ENCODE measurements at places on chromosomes 3 and 15.

DNA sequence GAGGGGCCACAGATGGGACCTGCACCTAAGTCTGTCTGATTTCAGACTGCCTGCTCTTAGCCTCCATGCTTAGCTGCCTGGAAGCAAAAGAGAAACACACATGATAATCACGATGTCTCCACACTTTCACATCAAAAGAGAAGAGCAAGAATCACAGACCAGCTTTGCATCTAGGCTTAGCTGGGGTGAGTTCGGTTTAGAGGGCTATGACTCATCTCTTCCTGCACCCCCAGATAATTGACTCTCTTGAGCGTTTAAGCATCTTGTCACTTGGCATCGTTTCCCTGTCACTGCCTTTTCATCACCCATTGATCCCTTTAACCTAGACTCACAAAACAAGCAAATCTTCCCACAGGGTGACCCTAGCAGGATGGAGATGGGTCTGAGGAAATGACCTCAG is 124.0 kb downstream of the NTRK3 start:
- peak; percentile 5 for DNase-seq

DNA sequence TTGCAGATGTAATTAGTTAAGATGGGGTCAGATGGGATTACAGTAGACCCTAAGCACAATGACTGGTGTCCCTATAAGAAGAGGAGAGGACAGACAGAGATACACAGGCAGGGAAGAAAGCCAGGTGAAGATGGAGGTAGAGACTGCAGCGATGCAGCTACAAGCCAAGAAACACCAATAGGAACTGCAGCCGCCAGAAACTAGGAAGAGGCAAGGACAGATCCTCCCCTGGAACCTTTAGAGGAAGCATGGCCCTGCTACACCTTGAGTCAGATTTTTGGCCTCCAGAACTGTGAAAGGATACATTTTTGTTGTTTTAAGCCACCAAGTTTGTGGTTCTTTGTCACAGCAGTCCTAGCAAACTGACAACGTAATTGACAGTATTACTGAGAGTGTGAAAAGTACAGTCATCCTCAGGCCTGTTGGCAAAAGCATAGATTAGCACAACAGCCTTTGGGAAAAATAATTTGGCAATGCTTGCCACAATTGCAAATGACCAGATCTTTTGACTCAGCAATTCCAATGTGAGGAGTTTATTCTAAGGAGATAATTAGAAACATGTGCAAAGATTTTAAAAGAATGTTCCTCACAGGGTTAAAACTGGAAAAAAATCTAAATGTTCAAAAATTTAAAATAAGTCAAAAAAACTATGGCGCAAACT is 82.6 kb upstream of the TJP1 start:
- DNase-seq = peak; percentile 78

GRCh38 chr15:46946953-46947352 is 770.4 kb upstream of the SEMA6D start:
- no peak for DNase-seq

- no peak for DNase-seq
These were observed 21.9 kb downstream of the PAQR9 start for GRCh38 chr3:142941373-142942123.

GRCh38 chr3:94083261-94083660 is 20.4 kb downstream of the NSUN3 start:
- no peak for DNase-seq

GRCh38 chr3:125120379-125121122 is 64.8 kb upstream of the HEG1 start:
- peak; percentile 63 for DNase-seq

DNA sequence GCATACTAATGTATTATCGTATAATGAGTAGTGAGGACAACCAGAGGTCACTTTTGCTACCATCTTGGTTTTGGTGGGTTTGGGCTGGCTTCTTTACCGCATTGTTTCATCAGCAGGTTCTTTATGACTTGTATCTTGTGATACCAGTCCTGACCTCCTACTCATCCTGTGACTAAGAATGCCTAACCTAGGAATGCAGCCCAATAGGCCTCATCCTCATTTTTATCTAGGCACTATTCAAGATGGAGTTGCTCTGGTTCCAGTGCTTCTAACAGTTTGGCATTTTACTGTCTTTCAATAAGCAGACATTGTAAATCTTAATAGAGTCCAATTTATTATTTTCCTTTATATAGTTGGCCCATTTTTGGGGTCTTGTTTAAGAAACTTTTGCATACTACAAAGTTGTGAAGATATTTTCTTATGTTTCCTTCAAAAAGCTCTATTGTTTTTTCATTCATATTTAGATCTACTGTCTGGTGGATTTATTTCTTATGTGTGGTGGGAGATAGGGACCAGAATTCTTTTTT is 60.8 kb upstream of the RNU6-1 start:
- no peak for DNase-seq

GRCh38 chr3:171508206-171508605 is 48.0 kb upstream of the TNIK start:
- no peak for DNase-seq

GRCh38 chr15:19987389-19988048 is 554.1 kb downstream of the GOLGA6L6 start:
- no peak for DNase-seq

GRCh38 chr3:114221165-114221880 is 16.1 kb downstream of the ZNF80 start:
- peak; percentile 25 for DNase-seq

DNA sequence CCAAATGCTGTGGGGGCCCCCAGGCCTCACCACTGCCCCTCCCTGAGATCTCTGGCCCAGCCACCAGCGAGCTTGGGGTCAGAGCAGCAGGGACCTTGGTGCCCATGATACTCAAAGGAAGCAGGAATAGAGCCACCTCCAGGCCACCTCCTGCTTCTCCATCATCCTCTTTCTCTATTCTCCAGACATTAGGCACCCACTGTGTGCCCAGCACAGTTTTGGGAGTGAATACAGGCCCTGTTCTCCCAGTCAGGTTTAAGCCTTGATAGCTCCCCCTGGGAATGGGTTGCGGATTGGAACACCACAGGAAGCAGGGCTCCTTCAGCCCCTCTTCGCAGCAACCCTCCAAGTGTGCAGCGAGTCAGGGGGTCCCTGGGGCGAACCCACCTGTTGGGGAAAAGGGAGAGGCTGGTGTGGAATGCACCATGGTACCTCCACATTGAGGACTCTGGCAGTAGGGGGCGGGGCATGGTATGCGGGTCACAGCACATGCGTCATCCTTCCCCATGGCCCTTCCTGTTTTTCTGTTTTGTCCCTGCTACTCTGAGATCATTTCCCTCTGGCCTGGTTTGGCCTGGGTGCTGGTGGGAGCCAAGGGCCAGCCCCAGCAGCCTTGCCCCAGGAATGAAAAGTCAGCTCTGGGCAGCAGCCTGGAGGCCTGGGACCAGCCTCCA is 14.2 kb upstream of the SEMA3B start:
- no peak for DNase-seq

GRCh38 chr3:71708476-71709105 is 16.6 kb downstream of the EIF4E3 start:
- no peak for DNase-seq

DNA sequence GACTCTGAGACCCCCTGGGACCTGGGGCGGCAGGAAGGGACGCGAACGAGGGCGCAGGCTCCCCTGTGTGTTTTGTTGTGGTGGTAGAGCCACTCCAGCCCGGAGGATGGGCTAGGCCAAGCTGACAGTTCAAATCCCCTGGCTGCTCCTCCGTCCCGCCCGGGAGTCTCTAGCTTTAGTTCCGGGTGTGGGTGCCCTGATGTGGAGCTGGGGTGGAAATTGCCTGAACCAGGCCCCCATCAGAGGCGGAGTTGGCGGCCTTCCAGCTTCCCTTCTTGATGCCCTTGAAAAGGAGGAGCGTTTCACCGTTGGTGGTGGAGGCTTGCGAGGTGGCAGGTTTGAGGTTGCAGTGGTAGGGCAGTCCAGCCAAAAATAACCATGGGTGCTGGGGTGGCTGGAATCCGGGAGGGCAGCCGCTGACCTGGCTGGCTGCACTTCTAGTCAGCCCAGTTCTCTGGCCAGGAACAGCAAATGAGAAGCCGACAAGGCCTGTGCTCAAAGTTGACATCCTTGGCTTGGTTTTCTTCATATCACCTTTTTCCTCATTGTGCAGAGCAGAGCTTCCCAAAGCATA is 817 bp downstream of the CLK3 start:
- peak; percentile 63 for DNase-seq

DNA sequence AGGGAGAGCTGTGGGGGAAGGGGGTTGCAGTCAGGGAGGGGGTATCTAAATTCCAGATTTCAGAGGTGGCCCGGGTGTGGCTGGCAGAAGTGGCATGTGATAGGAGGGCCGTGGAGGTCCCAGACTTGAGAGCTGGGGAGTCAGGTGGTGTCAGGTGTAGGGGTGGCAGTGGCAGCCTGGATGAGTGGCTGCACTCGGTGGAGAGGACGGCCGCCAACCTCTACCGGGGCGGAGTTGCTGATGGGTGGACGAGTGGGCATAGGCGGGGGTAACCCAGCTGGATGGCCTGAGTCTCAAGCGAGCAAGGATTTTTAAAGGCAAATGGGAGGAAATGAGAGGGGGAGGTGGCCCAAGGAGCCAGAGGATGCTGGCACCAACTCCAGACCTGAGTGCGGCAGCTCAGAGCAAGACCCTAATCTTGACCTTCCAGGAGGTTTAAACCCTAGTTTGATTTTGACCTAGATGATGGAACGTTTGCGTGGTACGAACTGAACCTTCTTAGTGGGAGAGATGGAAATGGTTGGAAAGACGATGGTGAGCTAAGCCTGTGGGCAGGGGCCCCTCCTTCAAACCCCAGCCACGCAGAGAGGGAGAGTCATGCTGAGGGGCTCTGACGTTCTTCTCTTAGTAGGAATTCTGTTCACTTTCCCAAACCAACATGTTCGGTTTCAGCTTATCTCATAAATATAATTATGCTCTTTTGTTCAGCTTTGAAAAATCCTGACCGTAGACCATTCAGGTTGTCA is 8.0 kb downstream of the TRAK1 start:
- no peak for DNase-seq

DNA sequence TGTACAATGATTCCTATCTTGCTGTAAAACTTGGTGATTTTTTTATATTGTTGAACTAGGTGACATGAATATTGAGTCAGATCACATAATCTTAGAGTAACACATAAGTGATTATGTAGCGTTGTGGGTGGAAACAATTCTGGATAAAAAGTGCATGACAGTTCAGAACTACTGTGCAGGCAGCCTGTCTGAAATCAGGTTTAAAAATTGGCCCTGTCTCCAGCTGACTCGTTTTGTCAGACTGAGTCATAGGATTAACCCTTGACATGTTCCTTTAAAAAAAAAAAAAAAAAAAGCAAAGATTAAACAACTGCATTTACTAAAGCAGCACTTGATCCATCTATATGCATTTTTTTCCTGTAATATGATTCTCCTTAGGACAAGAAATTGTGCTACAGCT is 160.0 kb upstream of the CGNL1 start:
- peak; percentile 89 for DNase-seq

GRCh38 chr15:81176291-81176893 is 20.3 kb upstream of the IL16 start:
- no peak for DNase-seq

DNA sequence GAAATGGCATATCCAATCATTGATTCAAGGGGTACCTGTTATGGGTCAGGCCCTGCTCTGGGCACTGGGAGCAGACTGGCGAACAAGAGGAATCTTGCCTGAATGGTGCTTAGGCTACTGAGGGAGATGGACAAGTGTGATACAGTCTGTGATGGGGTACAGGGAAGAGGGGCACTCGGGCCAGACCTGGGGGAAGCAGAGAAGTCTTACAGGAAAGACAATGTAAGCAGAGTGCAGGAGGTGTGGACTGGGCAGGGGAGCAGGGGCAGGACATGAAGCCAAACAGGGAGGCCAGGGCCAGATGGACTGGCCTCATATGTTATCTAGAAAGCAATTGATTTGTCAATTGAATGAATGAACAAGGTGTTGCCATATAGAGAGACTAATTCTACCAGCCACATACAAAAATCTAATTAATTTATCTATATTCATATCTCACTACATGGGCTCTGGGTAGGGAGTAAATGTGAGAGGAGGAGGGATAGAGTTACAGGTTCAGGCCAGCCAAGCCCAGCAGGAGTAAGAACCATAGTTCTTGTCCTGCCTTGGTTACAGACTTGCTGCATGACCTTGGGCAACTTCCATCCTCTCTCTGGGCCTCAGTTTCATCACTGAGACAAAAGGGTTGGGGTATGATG is 3.6 kb upstream of the IGDCC4 start:
- no peak for DNase-seq

DNA sequence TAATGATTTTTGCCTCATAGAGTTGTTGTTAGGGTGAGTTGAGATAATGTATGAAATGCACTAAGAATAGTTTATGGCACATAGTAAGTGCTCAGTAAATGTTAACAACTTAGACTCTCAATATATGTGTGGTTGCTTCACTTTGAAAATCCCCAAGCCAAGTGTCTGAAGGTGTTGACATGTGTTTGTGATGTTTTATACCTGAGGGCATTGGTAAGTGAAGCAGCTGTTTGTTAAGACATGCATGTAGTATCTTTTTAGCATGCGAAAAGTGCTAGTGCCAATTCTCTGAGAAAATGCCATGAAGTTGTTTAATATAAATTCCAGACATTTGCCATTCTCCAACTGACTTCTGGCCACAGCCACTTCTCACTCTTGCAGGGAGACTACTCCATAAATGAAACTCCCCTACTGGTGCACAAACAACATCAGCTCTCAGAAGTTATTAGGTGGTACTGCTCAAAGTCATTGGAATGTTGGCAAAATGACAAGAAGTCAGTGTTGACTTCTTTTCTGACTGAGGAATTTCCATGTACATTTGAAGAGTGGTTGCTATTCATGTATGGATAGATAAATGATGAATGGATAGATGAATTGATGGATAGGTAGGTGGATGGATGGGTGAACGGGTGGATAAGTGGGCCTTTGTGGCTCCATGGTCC is 103.6 kb upstream of the NUDT16 start:
- DNase-seq = peak; percentile 42

DNA sequence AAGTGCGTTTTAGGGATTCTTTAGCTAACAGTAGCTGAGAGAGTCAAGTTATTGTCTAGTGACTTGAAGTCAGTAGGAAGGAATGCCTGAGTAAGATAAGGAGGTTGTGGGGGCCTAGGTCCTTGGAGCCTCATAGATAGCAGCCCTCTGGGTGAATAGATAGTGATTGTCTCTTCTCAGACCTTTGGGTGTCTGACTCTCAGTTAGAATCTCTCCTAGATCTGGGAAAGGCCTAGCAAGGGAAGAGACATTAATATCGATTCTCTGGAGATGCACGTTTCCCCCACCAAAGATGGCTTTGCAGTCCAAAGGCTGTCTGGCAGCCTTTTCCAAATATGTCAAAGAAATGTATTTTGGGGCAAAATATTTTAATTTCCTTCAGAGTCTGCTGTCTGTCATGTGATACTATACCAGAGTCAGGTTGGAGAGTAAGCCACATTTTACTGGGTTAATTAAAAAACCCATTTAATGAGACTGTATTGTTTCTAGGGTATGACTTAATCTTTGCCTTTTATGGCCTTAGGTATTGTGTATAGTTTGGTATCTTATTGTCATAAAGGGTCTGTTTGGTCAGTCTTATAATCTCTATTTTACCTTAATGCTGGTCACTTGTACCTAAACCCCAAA is 92.2 kb downstream of the ST6GAL1 start:
- no peak for DNase-seq

- no peak for DNase-seq
These were observed 55.5 kb downstream of the ST6GAL1 start for GRCh38 chr3:186985661-186986364.

GRCh38 chr3:197125636-197126035 is 96.0 kb upstream of the MELTF start:
- DNase-seq = peak; percentile 69

GRCh38 chr3:170572665-170573253 is 13.1 kb downstream of the SLC7A14 start:
- peak; percentile 83 for DNase-seq

GRCh38 chr3:72081471-72082185 is 296.7 kb upstream of the PROK2 start:
- DNase-seq = no peak

Measured in fibroblast of skin of right biceps (primary cell).